ENCODE measurements at places on chromosomes 6 and 20.

- no peak for DNase-seq
These were observed 178.1 kb upstream of the PDE10A start for GRCh38 chr6:165841153-165841558.

- peak; percentile 14 for DNase-seq
These were observed 63.6 kb upstream of the CD93 start for GRCh38 chr20:23149623-23150279.

DNA sequence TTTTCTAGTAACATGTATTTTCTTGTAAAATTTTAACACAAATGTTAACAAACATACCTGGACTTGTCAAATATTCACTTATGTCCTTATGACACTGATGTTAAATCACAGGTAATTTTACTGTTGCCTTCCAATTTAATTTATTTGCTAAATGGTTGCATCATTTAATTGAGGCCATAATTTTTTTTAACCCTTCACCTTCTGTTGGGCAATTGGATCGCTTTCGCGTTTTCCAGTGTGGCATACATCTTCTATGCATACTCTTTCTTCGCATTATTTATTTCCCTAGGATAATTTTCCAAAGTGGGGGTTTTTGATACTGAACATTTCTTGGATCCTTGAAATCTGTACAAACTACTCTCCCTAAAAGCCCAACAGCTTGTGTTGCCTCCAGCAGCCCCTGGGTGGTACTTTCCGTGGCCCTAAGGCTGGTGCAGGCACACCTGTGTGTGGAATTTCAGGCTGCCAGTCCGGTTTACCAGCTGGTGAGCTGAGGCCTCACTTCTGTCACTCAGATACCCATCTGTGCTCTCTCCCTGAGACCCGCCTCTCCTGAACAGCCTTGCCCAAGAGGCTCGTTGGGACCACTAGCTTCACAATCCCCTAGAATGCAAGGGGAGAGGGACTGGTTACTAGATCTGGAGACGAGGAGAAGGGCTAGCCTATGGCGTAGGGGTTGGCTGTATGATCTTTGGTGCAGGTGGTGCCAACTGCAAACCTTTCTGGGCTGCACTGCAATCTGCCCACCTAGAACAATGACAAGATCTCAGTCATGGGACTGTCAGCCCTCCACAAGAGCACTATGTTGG, 11.2 kb upstream of the C20orf144 start:
- peak; percentile 68 for DNase-seq

DNA sequence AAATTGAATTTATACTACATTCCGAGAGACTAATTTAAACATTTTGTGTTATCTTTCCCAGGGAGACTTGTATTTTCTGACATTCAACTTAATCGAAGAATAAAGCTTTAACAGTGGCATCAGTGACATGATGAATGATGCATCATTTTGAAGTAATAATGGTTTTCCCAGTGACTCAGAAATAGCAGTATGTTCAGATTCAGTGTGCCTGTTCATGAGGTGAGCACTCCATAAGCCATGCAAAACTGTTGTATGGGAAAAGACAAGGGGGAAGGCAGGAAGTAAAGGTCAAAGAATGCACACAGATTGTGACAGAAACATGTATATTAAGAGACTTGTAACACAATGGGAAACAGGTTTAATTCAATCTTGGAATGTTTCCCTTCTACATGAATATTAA, 1348.2 kb upstream of the GJE1 start:
- DNase-seq, result no peak

GRCh38 chr6:42714098-42714761, 8.2 kb downstream of the PRPH2 start:
- DNase-seq, result no peak

Measured in stomach (tissue), 19 donors.